ENCODE measurements at places on chromosomes 3 and 15.

- no peaks in the 10 kb centered on the region for H3K4me1 ChIP-seq
- no peaks in the 10 kb centered on the region for H3K36me3 ChIP-seq
- peaks cover 30% of the 10 kb centered on the region for H3K27me3 ChIP-seq
- H3K4me3 ChIP-seq, result no peak overlapping the region
- no peak overlapping the region for H3K27ac ChIP-seq
Measured at GRCh38 chr15:73474785-73475184, 31.8 kb downstream of the REC114 start.

- peak overlapping the region; percentile 98 for H3K27ac ChIP-seq
- peak overlapping the region; percentile 28 for H3K4me3 ChIP-seq
- H3K27me3 ChIP-seq, result no peaks in the 10 kb centered on the region
Measured at GRCh38 chr3:128620268-128620691, 30.3 kb downstream of the RPN1 start.

GRCh38 chr15:56821721-56822425, 88.6 kb upstream of the ZNF280D start:
- DNase-seq, result peak; percentile 61
- H3K27me3 ChIP-seq, result no peaks in the 10 kb centered on the region
- H3K4me3 ChIP-seq, result no peak overlapping the region
- no peak overlapping the region for H3K27ac ChIP-seq
- H3K36me3 ChIP-seq, result no peaks in the 10 kb centered on the region
- H3K4me1 ChIP-seq, result no peaks in the 10 kb centered on the region

DNA sequence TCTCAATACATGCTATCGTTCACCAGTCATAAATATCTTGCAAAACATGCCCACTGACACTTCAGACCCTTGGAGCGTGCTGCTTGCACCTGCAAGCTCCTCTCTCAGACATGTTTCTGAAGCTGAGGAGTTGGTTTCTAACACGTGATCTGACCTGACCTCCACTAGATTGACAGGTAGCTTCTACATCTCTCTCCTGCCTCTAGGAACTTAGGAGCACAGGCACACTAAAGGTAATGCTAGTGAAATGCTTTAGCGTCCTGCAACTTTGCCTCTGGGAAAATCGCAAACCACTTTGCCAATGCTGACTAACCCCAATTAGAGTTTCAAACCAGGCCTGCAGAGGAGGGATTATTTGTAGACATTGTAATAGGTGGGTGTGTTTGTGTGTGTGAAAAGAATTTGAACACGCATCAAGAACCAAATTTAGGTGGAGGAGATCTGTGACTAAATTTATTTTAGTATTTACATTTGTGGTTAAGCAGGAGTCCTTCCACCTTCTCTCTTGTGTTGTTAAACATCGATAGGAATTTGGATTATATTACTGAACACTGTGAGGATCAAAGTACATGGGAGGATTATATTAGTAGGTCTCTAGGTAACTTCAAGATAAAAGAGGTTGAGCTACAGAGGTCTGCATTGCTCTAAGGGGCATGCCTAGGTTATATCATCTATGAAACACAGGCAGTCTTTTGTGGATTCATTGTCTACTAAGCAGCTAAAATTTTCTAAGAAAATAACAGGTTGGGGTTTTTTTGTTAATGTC, 86.7 kb upstream of the ZBED2 start:
- H3K4me3 ChIP-seq, result no peak overlapping the region
- H3K27me3 ChIP-seq, result no peaks in the 10 kb centered on the region
- H3K36me3 ChIP-seq, result peaks cover 2% of the 10 kb centered on the region
- H3K4me1 ChIP-seq, result peaks cover 61% of the 10 kb centered on the region
- no peak overlapping the region for H3K27ac ChIP-seq

DNA sequence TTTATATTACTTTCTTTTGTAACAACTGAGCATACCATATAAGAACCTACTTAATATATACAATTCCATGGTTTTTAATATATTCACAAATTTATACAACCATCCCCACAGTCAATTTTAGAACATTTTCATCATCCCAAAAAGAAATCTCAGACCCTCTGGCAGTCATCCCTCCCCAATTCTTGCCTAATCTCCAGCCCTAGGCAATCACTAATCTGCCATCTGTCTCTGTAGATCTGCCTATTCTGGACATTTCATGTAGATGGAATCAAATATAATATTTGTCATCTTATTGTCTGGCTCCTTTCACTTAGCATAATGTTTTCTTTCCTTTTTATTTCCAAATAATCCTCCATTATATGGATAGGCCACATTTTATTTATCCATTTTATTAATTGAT, 92.5 kb downstream of the LARS2 start:
- H3K4me1 ChIP-seq, result no peaks in the 10 kb centered on the region
- H3K4me3 ChIP-seq, result no peak overlapping the region
- no peaks in the 10 kb centered on the region for H3K27me3 ChIP-seq
- DNase-seq, result no peak

DNA sequence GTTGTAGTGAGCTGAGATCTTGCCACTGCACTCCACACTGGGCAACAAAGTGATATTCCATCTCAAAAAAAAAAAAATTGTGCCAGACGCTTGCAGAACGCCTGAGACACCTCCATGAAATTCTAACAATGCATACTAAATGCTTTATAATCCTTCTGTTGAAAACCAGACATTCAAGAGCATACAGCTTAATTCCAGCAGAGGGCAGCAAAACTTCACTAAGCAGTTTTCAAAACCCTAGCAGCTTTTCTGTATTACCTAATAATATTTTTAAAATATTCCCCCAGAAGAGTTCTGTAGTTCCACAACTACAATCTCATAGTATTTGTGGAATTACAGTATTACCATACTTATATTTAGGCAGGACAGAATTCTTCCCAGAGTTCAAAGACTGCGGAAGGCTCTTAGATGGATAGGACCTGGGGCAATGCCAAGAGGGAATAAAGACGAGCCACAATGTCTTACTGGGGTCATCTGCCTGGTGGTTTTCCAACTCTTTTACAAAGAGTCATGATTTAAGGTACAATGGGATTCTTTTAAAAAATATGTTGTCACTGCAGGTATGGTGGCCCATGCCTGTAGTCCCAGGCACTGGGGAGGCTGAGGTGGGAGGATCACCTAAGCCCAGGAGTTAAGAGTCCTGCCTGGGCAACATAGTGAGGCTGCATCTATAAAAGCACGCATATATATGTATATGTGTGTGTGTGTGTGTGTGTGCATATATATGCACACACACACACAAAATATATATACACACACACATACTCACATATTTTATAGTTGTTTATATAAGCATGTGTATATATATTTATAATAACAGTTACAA, 19.6 kb upstream of the TASOR start:
- DNase-seq, result peak; percentile 60
- H3K4me1 ChIP-seq, result peaks cover 21% of the 10 kb centered on the region
- no peak overlapping the region for H3K4me3 ChIP-seq
- no peaks in the 10 kb centered on the region for H3K27me3 ChIP-seq
- no peak overlapping the region for H3K27ac ChIP-seq

DNA sequence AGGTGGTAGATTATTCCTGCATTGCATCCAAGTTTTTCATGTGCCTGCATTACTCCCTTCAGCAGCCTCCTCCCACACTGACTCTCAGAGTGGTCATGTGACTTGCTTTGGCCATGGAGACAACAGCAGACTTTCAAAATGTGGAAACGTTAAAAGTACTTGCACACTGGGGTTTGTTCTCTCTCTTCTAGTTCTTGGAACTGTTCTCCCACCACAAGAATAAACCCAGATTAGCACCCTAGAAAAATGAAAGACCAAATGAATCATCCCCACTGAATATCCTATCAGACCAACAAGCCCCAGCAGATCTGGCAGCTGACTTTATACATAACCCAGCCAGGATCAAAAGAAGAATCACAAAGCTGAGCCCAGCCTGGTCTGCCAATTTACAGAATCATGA, 398.5 kb downstream of the VPS13C start:
- no peak overlapping the region for H3K27ac ChIP-seq
- H3K36me3 ChIP-seq, result no peaks in the 10 kb centered on the region
- H3K4me3 ChIP-seq, result no peak overlapping the region
- peaks cover 27% of the 10 kb centered on the region for H3K27me3 ChIP-seq
- no peaks in the 10 kb centered on the region for H3K4me1 ChIP-seq
- no peak for DNase-seq

GRCh38 chr3:57729334-57730045, 26.6 kb upstream of the SLMAP start:
- H3K36me3 ChIP-seq, result no peaks in the 10 kb centered on the region
- DNase-seq, result no peak
- no peak overlapping the region for H3K27ac ChIP-seq
- peaks cover 3% of the 10 kb centered on the region for H3K27me3 ChIP-seq
- H3K4me1 ChIP-seq, result no peaks in the 10 kb centered on the region

GRCh38 chr15:90222547-90222946, 11.2 kb downstream of the CIB1 start:
- no peak overlapping the region for H3K4me3 ChIP-seq
- no peaks in the 10 kb centered on the region for H3K27me3 ChIP-seq
- no peaks in the 10 kb centered on the region for H3K4me1 ChIP-seq
- DNase-seq, result no peak
- H3K27ac ChIP-seq, result no peak overlapping the region

DNA sequence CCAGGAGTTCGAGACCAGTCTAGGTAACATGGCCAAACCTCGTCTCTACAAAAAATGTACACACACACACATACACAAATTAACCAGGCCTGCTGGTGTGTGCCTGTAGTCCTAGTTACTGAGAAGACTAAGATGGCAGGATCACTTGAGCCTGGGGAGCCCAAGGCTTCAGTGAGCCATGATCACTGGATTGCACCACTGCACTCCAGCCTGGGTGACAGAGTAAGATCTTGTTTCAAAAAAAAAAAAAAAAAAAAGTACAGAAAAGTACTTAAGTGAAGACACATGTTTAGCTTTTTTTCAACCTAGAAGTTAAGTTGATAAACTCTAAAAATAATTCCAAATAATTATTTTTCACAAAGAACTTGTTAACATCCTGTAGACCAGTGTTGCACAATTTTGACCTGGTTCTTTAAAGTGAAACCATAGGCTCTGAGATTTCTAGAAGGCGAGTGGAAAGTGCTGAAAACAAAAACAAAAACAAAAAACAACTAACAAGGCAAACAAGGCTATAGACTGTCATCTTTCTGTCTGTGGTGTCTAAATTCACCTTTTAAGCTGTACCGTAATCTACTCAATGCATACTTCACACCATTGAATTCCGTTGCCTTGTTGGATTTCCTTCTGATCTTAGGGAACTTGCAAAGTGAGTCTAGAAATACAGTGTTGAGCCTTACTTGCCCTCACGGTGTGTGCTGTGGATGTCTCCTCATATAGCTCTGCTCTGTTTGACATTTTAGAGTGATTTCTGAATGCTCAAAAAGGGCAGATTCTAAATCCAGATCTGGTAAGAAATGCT, 63.5 kb downstream of the CHST2 start:
- H3K4me3 ChIP-seq, result no peak overlapping the region
- no peaks in the 10 kb centered on the region for H3K27me3 ChIP-seq
- no peak for DNase-seq

DNA sequence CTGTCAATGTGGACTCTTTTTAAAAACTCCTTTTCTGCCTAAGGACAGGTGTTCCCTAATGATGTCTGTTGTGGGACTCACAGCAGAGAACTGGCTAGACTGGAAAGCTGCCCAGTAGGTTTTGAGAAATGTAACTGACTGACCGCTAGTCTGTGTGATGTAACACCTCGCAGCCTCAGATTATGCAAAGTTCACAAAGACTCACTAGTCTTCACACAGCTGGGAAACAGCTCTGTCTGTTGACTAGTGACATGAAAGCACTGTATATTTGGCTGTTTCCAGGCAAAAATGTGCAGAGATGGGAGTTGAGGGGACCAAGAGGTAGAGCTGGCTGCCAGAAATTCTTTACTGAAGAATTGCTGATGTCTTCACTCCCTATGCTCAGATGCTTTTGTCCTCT, 10.3 kb downstream of the PDZRN3 start:
- H3K27ac ChIP-seq, result no peak overlapping the region
- H3K4me3 ChIP-seq, result no peak overlapping the region
- no peaks in the 10 kb centered on the region for H3K36me3 ChIP-seq
- H3K27me3 ChIP-seq, result no peaks in the 10 kb centered on the region
- no peaks in the 10 kb centered on the region for H3K4me1 ChIP-seq

DNA sequence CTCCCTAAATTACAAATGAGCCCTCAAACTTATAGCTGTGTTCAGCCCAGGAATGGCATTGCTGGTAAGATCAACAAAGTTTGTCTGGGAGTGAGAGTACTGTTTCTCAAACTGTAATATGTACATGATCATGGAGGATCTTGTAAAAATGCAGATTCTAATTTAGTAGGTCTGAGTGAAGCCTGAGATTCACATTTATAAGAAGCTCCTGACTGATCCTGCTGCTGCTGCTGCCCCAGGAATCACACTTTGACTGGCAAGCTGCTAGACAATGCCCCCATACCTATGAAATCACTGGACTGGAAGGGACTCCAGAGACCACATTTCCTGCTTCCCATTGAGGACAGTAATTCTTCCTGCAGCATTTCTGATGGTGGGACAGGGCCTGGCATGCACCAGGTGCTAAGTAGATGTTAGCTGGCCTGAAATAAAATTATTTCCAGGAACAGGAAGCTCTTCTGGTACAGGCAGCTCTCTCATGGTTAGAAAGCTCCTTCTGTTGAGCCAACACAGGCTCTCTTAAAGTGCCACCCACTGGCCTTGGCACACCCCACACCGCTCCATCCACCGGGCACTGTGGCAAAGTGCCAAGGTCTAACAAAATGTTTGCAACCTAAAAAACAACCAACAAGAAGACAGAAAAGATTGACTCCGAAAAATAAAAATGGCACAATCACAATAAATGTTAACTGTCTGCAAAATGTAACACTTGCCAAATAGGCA, 36.7 kb upstream of the ZNF710 start:
- no peak overlapping the region for H3K4me3 ChIP-seq
- H3K4me1 ChIP-seq, result peaks cover 2% of the 10 kb centered on the region

DNA sequence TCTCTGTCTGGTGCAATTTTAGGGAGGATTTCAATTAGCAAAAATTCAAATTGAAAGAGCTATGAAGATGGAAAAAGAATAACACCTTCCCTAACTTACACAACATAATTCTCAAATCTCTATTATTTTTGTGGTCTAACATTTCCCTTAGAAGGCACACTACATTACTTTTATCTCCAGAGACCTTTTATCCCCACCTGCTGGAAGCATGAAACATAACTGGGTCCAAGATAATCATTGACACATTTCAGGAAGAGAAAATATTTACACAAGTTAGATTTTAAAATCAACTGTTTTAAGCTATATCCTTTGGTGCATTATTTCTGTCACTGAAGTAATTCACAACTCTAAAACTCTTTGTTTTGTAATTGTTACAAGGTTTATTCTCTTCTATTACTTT, 779.5 kb downstream of the ROBO1 start:
- H3K4me3 ChIP-seq, result no peak overlapping the region
- H3K4me1 ChIP-seq, result no peaks in the 10 kb centered on the region
- DNase-seq, result no peak
- no peak overlapping the region for H3K27ac ChIP-seq
- no peaks in the 10 kb centered on the region for H3K36me3 ChIP-seq

GRCh38 chr3:187929112-187929816, 184.0 kb upstream of the BCL6 start:
- DNase-seq, result peak; percentile 37
- peaks cover 2% of the 10 kb centered on the region for H3K27me3 ChIP-seq
- peak overlapping the region; percentile 59 for H3K27ac ChIP-seq
- peaks cover 4% of the 10 kb centered on the region for H3K36me3 ChIP-seq

- H3K27ac ChIP-seq, result no peak overlapping the region
- peaks cover 68% of the 10 kb centered on the region for H3K4me1 ChIP-seq
- no peak overlapping the region for H3K4me3 ChIP-seq
- no peaks in the 10 kb centered on the region for H3K27me3 ChIP-seq
- H3K36me3 ChIP-seq, result peaks cover 9% of the 10 kb centered on the region
- no peak for DNase-seq
Measured at GRCh38 chr15:58736018-58736643, 13.4 kb downstream of the ADAM10 start.

GRCh38 chr15:20358779-20359414, 182.7 kb downstream of the GOLGA6L6 start:
- H3K27ac ChIP-seq, result no peak overlapping the region
- no peaks in the 10 kb centered on the region for H3K27me3 ChIP-seq
- H3K36me3 ChIP-seq, result no peaks in the 10 kb centered on the region
- H3K4me3 ChIP-seq, result no peak overlapping the region
- peaks cover 3% of the 10 kb centered on the region for H3K4me1 ChIP-seq

All from activated CD4-positive, alpha-beta T cell treated with anti-CD3 and anti-CD28 coated beads for 36 hours (primary cell).